ENCODE measurements at places on chromosomes 13 and 19. TPM values are rescaled to one million over a fixed set of nuclear protein-coding genes. Genes with fewer than 3 reads are reported as not detected.
A peak's percentile ranks its signal among the peaks of the same experiment; 100 is the strongest.

DNA sequence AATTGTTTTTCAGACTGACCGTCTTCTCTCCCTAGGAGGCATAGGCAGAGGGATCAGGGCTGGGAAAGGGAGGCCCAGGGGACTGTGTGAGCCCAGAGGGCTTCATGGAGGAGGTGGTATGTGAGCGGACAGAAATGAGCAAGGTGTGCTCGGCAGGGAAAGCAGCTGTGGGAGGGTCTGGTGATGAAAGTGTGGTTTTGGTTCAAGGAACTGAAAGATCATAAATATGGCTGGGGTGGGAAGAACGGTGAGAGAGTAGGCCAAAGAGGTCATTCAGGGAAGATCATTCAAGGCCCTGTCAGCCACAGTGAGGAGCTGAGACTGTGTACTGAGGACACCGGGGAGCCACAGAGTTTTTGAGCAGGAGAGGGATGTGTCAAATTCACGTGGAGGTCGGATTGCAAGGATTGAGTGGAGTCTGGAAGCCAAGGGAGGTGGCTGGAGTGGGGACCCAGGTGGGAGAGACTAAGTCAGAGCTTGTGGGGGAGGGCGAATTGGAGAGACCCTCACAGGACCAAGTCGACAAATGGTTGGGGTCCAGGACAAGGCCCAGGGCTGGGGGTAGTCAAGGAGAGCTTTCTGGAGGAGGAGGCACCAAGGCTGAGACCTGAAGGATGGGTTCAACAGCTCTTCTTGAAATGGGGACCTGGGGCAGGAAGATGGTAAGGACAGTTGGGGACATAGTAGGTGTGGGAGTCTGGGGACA lies 7.6 kb downstream of the PLD3 start:
- no peak for DNase-seq

DNA sequence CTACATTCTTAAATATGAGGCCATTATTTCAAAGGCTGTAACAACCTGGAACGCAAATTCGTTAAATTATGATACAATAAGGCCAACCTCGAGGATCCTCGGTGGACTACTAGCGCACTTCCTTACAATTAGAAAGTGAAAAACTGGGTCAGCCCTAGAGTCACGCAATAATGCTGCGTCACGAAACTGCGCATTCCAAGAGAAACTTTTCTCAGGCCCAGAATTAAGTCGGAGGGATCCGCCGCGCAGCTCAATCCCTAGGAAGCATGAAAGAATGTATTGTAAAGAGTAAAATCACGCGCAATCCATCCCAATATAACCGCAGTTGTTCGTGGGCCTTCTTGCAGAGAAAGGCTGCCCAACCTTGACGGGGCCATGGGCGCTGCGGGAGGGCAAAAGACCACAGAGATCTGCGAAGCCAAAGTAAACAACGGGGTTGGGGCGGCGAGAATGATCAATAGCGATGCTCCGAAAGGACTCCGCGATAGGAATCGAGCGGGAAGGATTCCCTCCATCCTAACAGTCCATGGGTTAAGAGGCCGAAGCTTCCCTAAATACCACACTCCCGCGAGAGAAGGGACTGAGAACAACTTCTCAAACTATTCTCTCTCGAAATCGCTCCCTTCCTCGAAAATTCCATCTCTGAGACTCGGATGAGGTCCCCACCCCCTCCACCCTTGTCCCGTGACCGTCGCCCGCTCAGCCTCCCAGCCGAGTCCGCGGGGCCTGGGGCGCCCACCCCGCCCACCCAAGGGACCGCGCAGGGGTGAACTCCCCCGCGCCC lies 564 bp downstream of the SPART start:
- DNase-seq, result peak; percentile 26

DNA sequence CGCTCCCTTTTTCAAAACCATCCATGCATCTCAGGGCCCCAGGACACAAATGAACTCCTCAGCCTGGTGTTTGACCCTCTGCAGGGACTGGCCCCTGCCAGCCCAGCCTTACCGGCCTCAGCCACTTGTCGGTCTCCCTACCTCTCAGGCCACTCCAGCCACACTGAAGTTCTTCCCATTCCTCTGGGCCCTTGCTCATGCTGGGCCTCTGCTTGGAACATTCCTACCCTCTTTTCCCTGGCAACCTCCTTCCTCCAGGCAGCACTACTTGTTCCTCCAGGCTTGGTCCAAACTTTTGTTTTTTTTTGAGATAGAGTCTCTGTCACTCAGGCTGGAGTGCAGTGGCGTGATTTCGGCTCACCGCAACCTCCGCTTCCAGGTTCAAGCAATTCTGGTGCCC lies 7.6 kb upstream of the EGLN2 start:
- DNase-seq, result no peak

The LHB gene
- not detected for total RNA-seq

The TTC9B gene
- not detected for total RNA-seq

All from activated B cell treated with CpG ODN at 0.5 μM for 24 hours (primary cell).